ENCODE measurements at places on chromosomes 6 and 20.

- DNase-seq = no peak
These were observed 231.1 kb upstream of the ZNF217 start for GRCh38 chr20:53824779-53825178.

DNA sequence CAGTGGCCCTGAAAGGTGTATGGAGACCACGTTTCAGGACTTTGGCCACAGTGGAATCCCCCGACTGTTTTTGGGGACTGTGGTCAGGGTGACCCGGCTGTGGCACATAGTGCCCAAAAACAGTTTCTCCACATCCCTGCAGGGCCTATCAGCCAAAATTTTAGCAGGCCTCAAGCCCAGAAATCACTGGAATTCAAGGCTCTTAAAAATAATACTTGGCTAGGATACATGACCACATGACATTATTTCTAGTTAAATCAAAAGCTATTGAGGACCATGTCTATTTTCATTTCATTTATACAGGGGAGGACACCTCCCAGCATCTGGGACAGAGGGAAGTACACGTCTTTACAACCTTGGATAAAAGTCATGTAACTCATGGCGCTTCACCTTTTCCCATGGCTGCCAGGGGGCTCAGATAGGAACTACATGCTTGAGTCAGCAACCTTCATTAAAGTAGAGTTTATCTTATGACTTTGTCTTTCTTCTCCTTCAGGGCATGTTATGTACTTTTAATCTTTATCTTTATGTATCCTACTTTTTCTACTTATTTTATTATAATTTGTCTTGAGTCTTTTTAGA, 70.8 kb upstream of the CD93 start:
- DNase-seq = no peak

DNA sequence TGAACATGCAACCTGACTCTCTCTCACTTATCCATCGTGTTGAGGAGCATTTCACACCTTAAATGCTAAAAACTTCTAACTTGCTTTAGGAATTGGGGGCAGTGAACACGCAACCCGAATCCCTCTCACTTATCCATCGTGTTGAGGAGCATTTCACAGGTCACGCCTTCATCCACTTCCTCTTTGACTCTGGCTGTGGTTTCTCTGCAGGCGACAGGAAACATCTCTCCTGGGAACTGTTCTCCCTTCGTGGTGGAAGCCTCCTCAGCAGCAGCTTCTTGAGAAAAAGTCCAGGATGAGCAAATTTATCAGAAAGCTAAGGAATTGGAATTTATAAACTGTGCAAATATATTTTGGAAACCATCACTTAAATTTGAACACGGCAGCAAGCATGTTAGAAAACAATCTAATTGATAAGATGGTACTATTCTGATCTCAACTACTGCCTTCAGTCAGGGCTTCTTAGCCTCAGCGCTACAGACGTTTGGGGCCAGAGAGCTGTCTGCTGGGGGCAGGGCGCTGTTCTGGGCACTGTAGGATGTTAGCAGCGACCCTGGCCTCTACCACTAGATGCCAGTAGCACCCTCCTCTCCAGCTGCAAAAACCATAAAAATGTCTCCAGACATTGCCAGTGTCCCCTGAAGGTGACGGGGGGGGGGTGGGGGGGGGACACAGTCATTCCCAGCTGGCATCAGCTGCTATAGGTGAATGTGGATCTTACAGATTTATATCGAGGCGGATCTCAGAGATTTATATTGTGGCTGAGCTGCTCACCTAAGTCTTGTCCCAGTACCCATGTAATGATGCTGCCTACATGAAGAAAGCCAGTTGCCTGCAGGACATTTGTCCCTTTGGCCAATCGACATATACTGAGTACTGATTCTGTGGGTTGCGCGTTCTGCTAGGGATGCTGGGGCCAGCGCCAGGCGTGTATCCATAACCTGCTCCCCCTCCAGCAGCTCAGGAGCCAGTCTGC, 26.2 kb downstream of the CTCFL start:
- DNase-seq = no peak

- no peak for DNase-seq
These were observed 1.2 kb downstream of the CD93 start for GRCh38 chr20:23084845-23085365.

GRCh38 chr6:125078602-125079321, 74.8 kb upstream of the TPD52L1 start:
- no peak for DNase-seq

- no peak for DNase-seq
These were observed 165.0 kb upstream of the SULF2 start for GRCh38 chr20:47950124-47950912.

DNA sequence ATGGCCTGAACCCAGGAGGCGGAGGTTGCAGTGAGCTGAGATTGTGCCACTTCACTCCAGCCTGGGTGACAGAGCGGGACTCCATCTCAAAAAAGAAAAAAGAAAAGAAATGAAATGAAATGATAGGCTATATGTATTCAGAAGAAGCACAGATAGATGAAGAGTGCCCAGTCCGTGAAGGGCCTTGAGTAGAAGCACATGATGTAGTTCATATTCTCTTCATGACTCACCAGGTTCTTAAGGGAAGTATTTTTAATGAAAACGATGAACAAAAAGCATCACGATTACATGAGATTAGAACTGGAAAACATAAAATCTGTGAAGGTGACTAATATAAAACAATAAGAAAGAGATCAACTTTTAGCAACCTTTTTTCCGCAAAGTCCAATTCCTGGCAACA, 29.8 kb downstream of the TPD52L1 start:
- no peak for DNase-seq

- no peak for DNase-seq
These were observed 547.5 kb upstream of the ADGRB3 start for GRCh38 chr6:68087399-68088133.

GRCh38 chr6:38797391-38797790, 82.3 kb downstream of the DNAH8 start:
- no peak for DNase-seq

GRCh38 chr6:158506601-158507000, 53.3 kb upstream of the TMEM181 start:
- DNase-seq = no peak

DNA sequence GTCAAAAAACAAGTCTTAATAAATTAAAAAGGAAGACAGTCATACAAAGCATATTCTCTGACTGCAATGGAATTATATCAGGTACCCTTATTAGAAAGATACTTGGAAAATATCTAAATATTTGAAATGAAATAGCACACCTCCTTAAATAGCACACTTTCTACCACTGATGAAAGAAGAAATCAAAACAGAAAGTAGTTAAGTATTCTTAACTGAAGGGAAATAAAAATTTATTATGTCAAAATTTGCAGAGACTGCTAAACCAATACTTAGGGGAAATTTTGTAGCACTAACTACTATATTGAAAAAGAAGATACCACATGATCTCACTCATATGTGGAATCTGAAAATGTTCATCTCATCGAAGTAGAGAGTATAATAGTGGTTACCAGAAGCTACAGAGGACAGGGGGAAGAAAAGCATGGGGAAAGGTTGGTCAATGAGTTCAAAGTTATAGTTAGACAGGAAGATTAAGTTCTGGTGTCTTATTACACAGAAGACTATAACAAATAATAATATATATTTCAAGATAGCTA, 112.2 kb downstream of the ASCC3 start:
- DNase-seq = no peak

- DNase-seq = no peak
These were observed 44.7 kb upstream of the MICB start for GRCh38 chr6:31453259-31453658.

DNA sequence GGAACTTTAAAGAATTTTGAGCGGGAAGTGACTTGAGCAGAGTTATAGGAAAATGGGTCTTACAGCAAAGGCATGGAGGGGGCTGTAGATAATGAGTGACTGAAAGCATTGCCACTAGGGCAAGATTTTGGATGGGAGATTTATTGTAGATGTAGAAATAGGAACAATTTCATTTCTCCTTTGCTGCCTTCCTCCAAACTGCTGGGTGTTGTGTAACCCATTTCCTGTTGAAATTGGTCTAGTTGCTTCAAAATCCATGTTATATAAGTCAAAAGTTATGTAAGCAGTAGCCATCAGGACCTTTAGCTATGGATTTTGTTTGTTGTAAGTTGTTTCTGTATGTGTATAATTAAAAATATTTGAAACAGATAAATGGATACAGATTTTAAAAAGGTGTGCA, 11.1 kb downstream of the YWHAB start:
- DNase-seq = no peak

DNA sequence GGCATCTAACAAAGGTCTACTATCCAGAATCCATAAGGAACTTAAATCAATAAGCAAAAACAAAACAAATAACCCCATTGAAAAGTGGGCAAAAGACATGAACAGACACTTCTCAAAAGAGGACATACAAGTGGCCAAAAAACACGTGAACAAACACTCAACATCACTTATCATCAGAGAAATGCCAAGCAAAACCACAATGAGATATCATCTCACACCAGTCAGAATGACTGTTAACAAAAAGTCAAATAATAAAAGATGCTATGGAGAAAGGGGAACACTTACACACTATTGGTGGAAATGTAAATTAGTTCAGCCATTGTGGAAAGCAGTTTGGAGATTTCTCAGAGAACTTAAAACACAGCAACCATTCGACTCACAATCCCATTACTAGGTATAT, 19.4 kb upstream of the VNN1 start:
- no peak for DNase-seq

DNA sequence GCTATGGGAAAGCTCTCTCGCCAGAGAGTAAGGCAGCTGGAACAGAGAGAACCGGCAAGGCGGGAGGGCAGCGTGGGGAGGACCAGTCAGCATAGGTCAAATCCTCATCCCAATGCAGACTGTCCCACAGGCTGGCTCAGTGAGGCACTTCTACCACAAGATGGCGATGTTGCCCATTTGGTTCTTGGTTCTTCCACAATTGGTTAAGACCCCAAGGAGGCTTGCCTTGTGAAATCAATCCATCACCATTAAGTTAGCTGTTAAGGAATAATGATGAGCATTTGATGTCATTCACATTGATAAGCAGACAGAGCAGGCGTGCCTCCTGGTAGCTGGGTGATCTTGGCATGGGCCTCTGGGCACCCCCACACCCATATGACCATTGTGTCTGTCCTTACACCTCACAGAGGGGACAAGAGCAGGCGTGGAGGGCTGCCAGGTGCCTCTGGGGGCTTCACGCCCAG, 2.4 kb downstream of the CSTL1 start:
- no peak for DNase-seq

- DNase-seq = no peak
These were observed 233.7 kb downstream of the THBS2 start for GRCh38 chr6:169019727-169020491.

DNA sequence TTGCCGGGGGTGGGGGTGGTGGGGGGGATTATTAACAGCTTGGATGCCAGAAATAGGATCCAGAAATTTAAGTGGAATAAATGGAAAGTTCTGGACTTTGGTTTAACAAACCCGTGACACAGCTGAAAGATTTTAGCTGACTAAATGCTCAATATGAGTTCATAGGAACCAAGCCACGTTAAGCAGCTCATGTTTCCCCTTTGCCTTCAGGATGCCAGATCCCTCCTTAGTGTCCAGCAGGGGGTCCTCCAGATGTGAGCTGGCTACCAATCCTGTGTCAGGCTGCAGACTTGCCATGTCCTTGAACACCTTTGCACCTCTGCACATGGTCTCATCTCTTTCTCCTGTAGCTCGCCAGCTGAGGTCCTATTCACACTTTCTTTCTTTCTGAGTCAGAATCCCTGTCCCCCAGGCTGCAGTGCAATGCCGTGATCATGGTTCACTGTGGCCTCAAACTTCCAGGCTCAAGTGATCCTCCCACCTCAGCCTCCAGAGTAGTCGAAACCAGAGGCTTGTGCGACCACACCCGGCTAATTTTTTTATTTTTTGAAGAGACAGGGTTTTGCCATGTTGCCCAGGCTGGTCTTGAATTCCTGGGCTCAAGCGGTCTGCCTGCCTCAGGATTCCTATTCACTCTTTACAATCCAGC, 133.3 kb upstream of the ARMC2 start:
- no peak for DNase-seq

DNA sequence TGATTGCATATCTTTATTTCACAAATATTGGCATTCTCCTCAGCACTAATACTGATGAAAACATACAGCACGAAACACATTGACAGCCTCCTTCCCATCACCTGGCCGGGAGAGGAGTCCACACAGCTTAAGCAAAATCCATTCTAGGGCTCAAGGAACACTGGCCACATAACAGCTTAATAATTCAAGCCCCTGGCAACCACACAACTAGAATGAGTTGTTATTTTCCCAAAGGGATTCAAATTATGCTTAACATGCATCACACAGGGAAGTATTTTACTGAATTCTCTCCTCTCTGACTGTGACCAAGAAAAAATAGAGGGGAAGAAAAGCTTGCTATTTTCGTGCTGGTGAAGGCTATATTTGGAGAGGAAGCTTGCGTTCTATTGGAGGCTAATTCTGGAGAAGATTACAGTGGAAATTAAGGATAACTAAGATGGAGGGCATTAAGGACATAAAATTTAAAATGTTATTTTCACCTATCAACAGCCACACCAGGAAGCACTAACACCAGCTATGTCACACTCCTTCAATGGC, 198.5 kb downstream of the ADGRG6 start:
- DNase-seq = no peak

GRCh38 chr6:13355999-13356785, 27.9 kb upstream of the TBC1D7 start:
- DNase-seq = no peak

GRCh38 chr20:25197183-25197869, 1.8 kb downstream of the ENTPD6 start:
- no peak for DNase-seq

DNA sequence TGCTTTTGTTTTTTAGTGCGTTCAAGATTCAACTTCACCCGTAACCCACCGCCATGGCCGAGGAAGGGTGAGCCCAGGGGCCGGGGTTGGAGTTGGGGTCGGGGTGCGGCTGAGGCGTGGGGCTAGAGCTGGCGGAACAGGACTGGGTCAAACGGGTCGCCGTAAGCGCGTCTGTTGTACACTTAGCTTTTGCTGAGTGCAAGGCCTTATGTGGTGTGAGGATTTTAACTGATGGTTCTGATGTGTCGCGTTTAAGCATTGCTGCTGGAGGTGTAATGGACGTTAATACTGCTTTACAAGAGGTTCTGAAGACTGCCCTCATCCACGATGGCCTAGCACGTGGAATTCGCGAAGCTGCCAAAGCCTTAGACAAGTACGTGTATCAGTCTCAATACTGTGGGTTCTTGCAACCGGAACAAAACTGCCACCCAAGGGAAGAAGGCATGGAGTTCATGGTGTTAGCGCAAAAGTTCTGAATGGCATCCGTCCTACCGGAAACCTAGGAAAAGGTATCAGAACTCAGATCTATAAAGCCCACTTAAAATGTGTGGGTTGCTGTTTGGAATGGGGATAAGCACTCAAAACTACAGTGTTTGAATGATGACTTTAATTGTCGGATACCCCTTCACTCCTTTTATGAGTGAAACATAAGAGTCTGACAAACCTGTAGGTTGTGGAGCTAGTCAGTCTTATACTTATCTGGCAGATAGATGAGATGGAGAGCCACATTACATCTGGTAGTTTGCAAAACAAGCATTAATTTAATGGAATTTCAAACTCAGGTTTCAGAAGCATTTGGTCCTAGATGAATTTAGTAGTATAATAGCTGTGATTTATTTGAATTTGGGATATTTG, 574 bp downstream of the RPS12 start:
- DNase-seq = no peak

DNA sequence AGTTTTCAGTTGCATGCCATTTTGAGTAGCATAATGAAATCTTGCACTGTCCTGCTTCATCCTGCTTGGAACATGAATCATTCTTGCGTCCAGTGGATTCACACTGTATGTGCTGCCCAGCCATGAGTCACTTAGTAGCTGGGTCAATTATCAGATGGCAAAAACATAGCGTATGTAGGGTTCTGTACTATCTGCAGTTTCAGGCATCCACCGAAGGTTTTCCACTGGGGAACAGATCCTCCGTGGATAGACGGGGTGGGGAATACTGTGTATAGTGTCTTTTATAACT, 61.4 kb downstream of the IL22RA2 start:
- no peak for DNase-seq

GRCh38 chr6:149961728-149962425, 1.9 kb upstream of the ULBP1 start:
- no peak for DNase-seq

Measured in cortex of kidney (tissue), 1 donor.